Effector memory CD8-positive, alpha-beta T cell (primary cell): ENCODE measurements at places on chromosomes 7 and 10.

DNA sequence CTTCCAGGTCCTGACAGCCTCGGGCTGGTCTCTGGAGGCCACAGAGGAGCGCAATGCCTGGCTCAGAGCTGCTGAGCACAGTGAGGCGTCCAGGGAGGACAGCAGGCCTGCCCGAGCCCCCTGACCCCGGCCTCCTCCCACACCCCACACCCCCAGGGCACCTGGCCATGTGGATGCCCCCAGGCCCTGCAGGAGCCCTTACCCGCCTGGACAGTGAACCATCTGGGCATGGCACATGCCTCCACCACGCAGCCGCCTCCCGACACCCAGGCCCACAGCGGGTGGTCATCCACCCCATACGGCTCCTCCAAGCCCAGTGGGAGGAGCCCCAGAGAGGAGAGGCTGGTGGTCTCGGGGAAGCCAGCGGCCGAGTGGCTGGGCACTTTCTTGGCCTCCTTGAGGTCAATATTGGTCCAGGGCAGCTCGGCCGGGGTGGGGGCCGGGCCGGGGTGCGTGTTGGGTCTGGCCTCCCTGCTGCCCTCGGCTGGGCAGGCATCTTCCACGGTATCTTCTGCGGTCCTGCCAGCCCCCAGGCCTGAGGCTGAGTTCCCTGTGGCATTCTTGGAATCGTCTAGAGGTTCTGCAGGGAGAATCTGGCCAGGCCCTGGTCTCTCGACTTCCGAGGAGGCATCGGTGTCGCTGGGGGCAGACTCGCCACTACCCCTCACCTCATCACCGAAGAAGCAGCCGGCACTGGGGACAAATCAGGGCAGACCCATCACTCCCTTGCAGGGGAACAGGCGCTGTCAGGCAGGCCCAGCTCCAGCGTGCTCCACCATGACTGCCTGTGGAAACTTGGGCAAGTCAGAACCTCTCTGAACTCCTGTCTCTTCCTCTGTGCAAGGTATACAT lies 18.6 kb downstream of the TECPR1 start:
- DNase-seq: no peak

- no peak for DNase-seq
Measured at GRCh38 chr10:75244487-75245353, 9.0 kb upstream of the COMTD1 start.

DNA sequence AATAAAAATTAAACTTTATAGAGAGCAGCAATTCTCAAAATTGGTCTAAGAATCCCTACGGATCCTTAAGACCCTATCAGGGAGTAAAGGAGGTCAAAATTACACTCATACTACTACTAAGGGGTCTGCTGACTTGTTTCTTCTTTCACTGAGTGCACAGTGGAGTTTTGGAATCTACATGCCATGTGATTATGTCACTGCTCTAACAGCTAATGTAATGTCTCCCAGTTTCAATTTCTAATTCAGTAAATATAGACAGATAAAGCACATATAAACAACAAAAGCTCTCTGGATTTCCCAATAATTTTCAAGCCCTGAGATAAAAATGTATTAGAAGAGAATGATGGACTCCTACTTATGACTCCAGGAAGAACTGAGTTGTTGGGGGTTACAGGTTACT lies 74.6 kb downstream of the WAPL start:
- no peak for DNase-seq

DNA sequence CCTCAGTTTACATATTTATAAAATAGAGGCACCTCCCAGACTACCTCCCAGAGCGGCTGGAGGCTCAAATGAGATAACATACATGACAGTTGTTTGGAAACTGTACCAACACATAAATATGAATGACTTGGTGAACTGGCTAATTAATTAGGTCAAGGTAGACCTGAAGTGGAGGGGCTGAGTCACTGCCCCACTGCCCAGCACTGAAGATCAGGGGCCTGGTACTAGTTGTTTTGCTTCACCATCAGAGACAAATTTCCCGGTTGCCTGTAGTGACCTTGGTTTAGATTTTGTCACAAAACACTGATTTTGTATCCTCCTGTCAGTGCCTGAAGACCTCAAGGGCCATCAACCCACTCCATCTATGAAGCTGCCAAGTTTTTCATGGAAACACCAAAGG lies 41.8 kb downstream of the JAZF1 start:
- no peak for DNase-seq

GRCh38 chr7:78535655-78536054 lies 737.1 kb downstream of the PHTF2 start:
- no peak for DNase-seq
